Cerebellar nuclear complex (tissue), 1 donor: ENCODE measurements at places on chromosomes 5 and 9.

DNA sequence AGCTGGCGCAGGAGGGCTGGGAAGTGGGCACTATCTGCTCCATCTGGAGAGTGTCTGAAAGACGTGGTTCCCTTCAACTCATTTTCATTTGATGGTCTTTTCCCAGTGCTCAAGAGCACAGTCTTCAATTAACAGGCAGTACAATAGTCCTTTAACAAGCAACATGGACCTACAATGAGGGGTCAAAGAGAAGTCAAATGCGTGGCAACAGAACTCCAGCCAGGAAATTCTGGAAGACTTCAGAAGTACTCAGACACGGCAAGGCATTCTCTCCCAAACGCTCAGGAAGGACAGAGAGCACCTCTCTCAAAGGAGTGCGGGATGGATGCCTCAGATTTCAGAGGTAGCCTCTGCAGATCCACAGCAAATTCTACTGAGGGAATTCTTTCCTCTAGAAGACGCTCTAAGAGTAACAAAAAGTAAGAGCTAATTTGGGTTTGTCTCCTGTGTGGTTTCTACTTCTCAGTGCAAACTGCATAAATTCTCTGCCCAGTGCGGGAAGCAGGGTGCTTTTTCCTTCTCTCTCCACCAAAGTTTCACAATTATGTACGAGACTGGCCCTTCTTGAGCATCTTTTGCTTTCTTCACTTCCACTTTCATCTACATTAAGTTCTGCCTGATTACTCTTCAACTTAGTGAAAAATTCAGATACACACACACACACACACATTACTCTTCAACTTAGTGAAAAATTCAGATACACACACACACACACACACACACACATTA is 56.4 kb downstream of the LHFPL2 start:
- DNase-seq = no peak

DNA sequence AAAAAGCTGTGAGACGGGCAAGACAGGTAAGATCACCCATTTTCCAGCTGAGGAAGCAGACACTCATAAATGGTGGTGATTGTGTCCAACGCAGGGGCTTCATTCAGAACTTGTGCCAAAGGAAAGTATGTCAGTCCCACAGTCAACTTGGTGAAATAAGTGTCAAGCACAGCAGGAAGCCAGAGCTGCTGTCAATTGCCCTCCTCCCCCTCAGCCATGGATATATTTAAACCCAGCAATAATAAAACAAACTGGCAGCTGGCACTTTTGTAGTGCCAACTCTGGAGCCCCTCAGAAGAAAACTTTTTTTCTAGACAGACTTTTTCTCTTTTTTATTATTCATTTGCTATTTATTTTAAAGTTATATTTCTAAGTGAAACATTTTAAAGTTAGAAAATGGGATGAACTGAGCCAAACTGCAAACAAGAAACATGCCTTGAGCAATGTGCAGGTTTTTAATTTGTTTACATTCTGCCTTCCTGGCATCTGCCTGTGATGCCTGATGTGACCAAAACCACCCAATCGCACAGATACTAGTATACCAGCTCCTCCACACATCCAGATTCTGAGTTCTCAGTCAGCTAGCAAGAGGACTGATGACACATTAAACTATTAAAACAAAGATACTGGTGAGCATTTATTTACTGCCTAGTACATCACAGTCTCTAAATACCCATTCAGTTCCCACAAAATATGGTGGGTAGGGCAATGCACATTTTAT is 17.0 kb downstream of the DMAC1 start:
- DNase-seq = no peak

- DNase-seq = no peak
Observed at GRCh38 chr5:173228107-173228506, 6.9 kb downstream of the NKX2-5 start.

- no peak for DNase-seq
Observed at GRCh38 chr5:133450286-133450685, 162.1 kb downstream of the FSTL4 start.

DNA sequence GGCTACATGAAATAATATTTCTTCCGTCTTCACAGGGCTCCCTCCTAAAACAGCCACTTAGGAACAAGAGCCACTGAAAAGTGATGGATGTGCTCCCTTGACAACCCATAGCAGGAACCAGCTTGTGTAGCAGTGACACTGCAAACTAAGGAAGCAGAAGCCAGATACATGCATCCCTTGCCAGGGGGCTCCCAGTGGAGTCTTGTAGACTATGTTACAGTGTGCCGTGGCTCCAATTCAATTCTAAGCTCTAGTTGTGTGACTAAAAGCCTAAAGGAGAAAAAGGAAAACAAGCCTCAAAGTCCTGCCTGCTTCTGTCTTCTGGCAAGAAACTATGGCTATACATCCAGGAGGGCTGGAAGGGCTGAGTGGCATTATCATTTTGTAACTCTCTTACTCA is 12.2 kb upstream of the TAF1L start:
- no peak for DNase-seq

GRCh38 chr5:55625913-55626312 is 86.2 kb downstream of the SLC38A9 start:
- DNase-seq = no peak

DNA sequence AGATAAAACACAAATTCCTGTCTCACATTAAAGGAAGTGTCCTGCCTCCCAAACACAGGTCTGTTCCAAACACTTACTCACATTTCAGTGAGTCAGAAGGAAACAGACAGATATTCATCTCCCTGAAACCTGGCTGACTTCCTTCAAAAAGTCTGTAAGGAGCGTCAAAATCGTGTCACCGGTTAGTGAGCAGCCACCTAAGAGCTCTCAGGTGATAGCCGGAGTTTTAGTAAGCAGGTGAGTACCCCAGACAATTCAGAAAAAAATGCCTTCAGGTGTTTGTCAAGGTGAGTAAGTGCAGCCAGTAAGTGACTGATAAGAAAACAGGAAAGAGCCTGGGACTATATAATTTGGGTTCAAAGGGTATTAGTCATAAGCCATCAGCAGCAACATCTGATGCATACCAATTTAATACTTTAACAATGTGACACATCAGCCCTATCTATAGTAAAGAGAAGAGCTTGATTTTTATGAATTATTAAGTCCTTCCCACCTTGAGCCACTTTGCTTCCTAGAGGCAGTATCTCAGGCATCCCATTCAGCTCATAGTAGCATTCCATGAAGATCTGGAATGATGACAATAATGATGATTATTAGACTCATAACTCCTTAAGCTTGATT is 1.3 kb upstream of the ITGA2 start:
- no peak for DNase-seq

DNA sequence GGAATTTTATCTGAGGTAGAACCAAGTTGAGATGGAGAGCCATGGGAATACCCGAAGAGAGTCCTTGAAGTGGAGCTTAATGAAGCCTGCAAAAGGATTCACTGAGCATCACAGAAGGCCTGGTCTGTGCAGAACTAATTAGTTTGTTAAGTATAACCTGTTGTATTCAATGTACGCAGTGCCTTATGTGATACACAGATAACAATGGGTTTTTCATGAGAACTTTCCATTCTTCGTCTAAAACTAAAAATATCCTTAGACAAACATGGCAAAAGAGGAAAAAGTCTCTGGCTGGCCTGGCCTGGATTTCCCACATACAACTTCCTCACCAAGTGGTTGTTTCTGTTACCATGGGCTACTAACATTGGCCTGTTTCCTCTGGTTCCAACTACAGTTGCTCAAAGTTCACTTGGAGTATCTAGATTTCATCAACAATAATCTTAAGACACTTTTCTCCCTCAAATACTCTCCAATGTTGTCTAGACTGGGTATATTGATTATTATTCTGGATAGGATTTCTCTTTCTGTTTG is 237.6 kb upstream of the ZNF462 start:
- no peak for DNase-seq

DNA sequence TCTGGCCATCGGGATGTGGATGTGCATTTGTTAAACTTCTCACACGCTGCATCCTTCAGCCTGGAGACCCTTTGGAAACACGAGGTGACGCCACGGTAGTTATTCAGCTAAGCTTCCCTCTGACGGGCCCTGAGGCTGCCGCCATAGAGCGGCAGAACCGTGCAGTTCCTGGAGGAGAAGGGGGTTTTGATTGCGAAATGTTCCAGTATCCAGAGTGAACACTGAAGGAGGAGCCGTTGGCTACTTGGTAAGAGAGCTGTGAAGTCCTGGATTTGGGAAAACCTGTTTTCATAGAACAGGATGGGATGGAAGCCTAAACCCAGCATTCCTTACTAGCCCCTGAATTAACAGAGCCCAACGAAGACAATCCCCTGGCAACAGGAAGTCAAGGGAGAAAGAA is 23.0 kb upstream of the EXOC3 start:
- DNase-seq = no peak

DNA sequence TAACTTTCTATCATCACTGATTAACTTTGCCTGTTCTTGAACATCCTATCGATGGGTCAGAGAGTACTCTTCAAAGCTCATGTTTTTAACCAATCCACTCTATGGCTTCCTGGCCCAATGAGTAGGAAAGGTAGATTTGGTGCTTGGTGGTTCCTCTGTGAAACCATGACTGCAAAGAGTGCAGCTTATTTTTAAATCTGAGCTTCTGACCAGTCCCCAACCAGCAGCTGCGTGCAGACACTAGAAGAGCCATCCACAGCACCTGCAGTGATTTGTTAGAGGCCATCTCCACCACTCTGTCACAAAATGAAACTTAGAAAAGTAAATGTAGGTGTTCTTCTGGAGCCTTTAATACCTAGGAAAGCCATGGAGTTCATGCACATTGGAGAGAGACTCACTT is 107.3 kb upstream of the WWC1 start:
- DNase-seq = no peak

DNA sequence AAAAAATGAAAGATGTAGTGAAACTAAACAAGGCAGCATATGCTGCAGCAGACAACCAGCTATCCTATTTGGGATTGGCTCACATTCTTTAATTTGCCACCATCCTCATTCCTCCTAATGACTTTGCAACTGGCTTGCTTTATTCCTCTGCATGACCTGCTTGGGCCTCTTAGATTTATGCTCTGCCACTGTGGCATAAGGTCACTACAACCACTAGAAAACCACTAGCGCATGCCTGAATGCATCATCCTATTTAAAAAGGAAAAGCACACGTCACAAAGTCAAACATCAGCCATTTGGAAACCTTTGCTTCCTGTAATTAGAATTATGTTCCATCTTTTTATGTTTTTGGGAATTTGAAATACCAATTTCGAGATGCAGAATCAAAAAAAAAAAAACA is 40.8 kb upstream of the CCDC152 start:
- DNase-seq = no peak

- no peak for DNase-seq
Observed at GRCh38 chr9:137315581-137316011, 13.5 kb upstream of the NRARP start.

GRCh38 chr9:137606734-137607138 is 1.2 kb downstream of the ARRDC1 start:
- no peak for DNase-seq

DNA sequence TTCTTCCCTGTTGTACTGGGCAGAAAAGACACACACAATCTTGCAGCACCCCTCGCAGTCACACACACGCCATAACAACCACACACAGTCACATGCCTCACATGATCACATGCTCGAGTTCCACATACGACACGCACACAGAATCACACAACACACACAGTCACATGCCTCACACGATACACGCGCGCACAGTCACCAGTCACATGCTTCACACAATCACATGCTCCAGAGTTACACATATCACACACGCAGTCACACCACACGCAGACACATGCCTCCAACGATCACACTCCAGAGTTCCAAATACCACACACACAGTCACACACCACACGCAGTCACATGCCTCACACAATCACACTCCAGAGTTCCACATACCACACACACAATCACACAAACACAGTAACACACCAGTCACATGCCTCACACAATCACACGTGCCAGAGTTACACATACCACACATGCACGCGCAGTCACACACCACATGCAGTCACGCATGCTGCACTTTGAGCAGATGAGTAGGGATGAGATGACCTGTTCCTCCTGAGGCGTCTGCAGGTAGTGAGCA is 49.0 kb upstream of the LRRC14B start:
- DNase-seq = no peak

DNA sequence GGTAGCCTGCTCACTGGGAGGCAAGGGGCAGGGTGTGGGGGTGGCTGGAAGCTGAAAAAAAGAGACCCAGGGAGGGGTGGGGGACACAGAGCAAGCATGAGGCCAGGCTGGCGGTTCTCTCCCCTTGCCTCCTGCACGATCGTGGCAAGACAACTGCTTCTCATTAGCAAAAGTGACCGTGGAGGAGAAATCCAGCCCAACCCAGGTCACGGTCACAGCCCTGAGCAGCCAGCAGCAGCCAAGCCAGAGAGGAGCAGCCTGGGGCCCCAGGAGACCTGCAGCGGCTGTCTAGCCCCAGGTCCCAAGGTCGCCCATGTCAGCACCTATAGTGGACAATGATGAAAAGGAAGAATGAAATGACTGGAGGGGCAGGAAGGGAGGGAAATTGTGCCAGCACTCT is 89.1 kb downstream of the NRG2 start:
- no peak for DNase-seq

- DNase-seq = no peak
Observed at GRCh38 chr9:93540305-93540704, 36.1 kb upstream of the PHF2 start.

DNA sequence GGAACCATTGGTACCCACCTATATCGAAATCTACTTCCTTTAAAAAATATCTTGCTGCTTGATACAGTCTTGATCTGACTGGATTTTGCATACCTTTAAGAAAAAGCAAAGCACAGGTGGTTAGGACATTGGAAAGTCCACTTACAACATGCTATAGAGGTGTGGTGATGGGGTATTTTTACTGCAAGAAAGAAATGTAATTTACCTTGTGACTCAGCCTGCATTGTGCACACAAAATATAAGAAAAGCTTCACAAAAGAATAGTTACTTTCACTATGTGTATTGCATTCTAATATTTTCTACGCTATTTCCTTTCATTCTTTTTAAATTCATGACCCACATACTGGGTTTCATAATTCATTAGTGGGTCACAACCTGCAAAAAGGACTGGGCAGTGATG is 236.2 kb upstream of the RASEF start:
- DNase-seq = no peak

GRCh38 chr9:18673179-18673578 is 199.2 kb downstream of the ADAMTSL1 start:
- DNase-seq = no peak

- no peak for DNase-seq
Observed at GRCh38 chr5:147643142-147643541, 133.3 kb upstream of the DPYSL3 start.

DNA sequence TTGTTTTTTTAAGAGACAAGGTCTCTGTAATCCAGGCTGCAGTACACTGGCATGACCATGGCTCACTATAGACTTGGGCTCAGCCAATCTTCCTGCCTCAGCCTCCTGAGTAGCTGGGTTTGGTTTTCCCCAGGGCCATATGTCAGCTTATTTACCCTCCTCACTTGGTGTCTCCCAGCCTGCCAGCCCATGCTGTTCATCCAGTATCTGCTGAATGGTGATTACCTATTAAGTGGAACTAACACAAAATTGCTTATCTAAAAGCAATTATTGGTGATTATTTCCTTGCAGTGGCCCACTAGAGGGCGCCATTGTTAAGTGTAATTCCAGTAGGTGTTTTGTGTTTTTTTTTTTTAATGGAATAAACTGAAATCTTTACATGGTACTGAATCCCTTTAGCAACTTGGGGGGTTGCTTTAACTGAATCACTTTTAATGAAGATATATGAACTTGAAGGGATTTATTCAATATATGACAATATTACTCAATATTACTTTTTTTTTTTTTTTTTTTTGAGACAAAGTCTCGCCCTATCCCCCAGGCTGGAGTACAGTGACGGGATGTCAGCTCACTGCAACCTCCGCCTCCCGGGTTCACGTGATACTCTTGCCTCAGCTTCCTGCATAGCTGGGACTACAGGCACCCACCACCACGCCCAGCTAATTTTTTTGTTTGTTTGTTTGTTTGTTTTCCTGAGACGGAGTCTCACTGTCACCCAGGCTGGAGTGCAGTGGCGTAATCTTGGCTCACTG is 13.8 kb downstream of the EXOSC2 start:
- peak; percentile 6 for DNase-seq
